ENCODE measurements at places on chromosomes 11 and 22.

- no peak for DNase-seq
Observed at GRCh38 chr11:44983786-44984185, 33.1 kb upstream of the TP53I11 start.

DNA sequence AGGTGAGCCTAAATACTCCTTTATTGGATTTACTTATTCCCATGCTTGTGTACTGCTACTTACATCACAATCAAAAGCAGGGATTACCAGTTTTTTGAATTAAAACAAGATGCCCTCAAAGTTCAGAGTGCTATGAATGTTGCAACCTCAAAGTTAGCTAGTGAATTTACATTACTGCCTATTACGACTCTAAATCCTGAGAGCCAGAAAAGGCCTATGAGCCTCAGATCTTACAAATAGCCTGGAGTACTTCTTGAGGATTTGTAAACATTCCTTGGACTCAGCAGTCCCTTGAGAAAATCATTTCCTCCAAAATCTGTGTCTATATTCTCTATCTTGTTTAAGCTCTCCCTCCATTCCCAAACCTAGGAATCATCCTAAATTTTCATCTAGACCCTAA, 25.5 kb downstream of the CHORDC1 start:
- DNase-seq: no peak

- DNase-seq: no peak
Observed at GRCh38 chr11:72008728-72009127, 10.0 kb downstream of the IL18BP start.

- DNase-seq: no peak
Observed at GRCh38 chr11:125457814-125458343, 38.2 kb downstream of the FEZ1 start.

- no peak for DNase-seq
Observed at GRCh38 chr11:63504054-63504453, 1.8 kb upstream of the LGALS12 start.

DNA sequence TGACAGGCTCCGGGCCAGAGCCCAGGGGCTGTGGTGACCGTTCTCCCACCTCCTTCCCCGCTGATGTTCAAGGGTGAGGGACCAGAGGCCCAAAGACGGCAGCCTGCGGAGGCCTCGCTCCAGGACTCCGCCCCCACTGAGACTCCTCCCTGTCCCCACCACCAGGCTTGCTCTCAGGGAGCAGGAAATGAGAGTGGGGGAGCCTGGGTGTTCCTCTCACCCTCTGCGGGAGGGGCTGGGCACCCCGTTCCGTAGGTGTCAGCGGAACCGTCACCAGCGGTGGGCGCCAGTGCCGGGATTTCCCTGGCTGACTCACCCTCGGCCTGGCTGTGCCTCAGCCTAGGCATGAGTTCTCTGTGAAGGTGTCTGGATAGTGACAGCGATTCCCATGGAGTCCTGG, 15.7 kb downstream of the DAGLA start:
- peak; percentile 73 for DNase-seq

GRCh38 chr11:17693531-17693930, 25.8 kb upstream of the MYOD1 start:
- no peak for DNase-seq

DNA sequence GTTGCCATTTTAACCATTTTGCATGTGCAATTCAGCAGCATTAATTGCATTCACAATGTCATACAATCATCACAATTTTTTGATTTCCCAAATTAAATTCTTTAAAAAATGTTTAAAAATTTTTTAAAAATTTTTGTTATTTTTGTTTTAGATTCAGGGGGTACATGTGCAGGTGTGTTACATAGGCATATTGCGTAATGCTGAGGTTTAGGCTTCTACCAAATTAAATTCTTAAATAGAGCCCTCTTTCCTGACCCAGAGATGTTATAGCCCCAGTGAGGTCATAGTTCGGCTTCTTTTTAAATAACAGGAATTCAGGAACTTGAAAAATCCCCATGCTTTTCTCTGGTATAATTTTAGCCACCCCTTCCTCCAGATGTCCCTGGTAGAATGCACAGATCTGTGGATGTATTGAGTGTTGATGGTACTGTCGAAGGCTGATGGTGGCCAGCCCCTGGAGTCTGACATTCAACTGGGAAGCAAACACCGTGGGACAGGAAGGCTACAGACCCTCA, 11.3 kb upstream of the AMPD3 start:
- DNase-seq: no peak

DNA sequence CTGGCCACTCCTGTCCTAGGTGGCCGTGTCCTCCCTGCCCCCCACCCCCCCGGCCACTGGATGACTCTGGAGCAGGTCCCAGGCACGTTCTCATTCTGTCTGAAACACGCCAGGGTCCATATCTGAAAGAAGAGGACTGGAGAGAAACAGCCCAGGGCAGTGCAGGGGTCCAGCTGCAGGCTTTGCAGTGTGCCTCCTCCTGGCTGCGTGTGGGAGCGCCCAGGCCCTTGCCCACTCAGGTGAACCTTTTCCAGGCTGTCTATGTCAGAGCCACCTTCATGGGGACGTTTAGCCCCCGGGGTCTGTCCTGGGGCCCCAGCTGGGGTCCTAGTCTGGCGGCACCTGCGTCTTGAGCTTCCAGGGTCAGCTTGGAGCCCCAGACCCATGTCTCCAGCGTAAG, 15.6 kb downstream of the GRAMD4 start:
- DNase-seq: no peak

DNA sequence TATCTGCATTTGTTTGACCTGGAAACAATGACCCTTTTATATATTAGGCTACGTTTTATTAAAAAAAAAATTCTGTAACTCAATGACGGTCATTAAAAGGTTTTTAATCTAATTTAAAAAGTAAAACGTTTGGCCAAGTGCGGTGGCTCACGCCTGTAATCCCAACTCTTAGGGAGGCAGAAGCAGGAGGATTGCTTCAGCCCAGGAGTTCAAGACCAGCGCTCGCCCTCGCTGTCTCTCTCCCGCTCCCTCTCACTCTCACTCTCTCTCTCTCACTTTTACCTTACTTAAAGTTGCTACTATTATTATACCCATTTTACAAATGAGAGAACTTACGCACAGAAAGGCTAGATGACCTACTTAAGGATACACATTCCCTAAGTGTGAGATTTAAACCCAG, 814 bp upstream of the NARS2 start:
- no peak for DNase-seq

DNA sequence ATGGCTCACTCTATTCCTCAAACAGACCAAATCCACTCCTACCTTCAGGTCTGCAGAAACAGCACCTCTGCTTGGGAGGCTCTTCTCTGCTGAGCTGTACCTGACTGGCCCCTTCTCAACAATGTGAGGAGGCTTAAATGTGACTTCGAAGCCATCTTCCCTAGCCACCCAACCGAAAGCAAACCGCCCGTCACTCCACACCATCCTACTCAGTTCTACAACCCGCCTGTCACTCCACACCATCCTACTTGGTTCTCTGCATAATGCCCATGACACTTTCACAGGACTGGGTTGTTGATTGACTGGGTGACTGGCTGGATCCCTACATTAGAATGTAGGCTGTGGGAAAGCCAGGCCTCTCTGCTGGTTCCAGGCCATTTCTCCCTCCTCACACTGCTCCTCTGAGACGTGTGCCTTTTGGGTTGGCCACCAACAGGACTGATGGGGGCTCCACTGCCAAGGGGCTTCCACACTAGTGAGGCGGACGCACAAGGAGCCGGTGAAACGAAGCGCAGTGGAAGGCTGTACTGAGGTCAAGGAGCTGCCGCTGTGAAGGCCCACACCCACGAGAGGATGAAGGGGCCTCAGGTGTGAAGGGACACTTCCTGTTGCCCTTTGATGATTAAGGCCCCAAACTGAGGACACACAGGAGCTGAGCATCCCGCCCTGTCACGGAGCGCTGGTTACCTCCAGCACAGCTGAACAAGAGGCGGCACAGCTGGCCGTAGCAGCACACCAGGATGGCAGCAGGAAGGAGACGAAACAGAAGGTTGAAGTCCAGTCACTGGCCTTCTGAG, 47.5 kb upstream of the SPATA19 start:
- DNase-seq: no peak

- DNase-seq: no peak
Observed at GRCh38 chr22:49826603-49827270, 936 bp downstream of the BRD1 start.
